Bronchial epithelial cell (primary cell): ENCODE measurements at places on chromosomes 12 and 14. TPM values are rescaled to one million over a fixed set of nuclear protein-coding genes. Genes with fewer than 3 reads are reported as not detected.

The NDRG2 gene
- 9.2 and 23.3 TPM in 2 replicates for total RNA-seq

The PROX2 gene
- not detected in 2 replicates for total RNA-seq

The ACVRL1 gene
- under 0.01 TPM in 1 of 2 replicates, not detected in the other for total RNA-seq

The CELA1 gene
- not detected in 2 replicates for total RNA-seq

The CIDEB gene
- total RNA-seq: 1.2 and 3.9 TPM in 2 replicates

The MAP1LC3B2 gene
- 0.79 and 1.8 TPM in 2 replicates for total RNA-seq

The FGF6 gene
- not detected in 2 replicates for total RNA-seq

The SERPINA12 gene
- total RNA-seq: not detected in 2 replicates
